ENCODE measurements at places on chromosomes 3 and 15.

GRCh38 chr3:192570821-192571791 lies 156.2 kb downstream of the FGF12 start:
- no peak for DNase-seq

- no peak for DNase-seq
Observed at GRCh38 chr3:30439451-30440053, 166.8 kb upstream of the TGFBR2 start.

DNA sequence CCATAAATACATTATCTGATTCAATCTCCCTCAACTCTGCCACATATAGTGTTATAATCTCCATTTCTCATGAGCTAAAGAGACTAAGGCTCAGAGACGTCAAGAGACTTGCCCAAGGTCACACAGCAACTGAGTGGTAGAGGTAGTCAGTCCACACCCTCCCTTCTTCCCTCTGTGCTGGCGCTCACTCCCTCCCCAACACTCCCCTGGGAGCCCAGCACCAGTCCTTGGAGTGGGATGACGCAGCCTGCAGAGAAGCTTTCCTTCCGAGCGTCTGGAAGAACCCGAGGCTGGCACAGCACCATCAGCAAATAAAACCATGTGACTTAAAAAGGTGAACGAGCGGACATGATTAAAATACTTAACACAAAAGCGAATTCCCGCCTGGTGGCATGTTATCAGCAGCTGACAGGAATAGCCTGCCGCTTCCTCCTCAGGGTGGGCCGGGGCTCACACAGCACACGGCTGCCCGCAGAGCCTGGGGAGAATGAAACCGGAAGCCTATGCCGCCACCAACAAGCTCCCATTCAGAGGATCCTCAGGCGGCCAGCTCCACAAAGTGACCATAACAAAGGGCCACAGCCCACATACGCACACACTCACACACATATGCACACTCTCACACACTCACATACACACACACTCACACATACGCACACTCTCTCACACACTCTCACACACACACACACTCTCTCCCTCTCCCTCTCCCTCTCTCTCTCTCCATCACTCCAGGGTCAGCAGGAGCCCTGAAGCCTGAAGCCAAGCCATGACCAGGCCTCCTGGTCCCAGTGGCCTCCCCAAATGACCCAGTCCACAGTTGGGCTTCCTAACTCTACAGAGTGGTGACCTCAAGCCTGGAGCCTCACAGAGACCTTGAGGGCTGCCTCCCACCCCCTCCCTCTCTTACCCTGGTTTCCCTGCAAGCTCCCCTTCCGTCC lies 120.5 kb downstream of the XXYLT1 start:
- no peak for DNase-seq

GRCh38 chr3:10928961-10929471 lies 63.5 kb upstream of the SLC6A1 start:
- DNase-seq: no peak

DNA sequence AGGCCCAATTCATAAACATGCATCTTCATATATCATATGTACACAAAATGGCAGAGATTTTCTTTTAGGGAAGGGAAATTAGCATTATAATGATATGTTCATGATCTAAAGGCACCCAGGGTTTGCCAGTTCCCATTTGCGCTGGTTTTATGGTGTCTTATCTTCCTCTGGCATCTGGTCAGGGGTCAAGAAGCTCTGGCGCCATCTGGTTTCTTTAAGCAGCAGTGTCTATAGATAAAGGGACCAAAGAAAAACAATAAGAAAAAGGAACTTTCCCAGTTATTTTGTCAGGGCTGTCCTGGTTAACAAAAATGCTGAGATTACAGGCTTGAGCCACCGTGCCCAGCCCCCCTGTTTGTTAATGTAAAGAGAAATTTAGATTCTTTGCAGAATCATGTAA lies 3.3 kb upstream of the DCP1A start:
- DNase-seq: no peak

DNA sequence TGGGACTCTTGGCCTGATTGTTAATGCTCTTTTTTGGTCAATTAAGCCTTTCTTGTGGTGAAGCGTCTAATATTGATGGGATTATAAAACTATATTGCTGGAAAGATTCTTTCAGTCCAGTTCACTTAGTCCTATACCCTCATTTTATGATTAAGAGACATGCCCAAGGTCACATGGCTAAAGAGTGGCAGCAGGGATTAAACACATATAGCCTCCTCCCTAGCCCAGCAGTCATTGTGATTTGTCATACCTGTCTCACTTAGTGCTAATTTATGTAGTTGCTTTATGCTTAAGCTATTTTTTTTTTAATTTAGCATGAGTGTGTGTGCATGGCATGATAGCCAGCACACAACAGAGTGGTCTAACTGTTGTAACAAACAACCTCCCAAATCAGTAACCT lies 9.5 kb downstream of the PARP14 start:
- DNase-seq: no peak

DNA sequence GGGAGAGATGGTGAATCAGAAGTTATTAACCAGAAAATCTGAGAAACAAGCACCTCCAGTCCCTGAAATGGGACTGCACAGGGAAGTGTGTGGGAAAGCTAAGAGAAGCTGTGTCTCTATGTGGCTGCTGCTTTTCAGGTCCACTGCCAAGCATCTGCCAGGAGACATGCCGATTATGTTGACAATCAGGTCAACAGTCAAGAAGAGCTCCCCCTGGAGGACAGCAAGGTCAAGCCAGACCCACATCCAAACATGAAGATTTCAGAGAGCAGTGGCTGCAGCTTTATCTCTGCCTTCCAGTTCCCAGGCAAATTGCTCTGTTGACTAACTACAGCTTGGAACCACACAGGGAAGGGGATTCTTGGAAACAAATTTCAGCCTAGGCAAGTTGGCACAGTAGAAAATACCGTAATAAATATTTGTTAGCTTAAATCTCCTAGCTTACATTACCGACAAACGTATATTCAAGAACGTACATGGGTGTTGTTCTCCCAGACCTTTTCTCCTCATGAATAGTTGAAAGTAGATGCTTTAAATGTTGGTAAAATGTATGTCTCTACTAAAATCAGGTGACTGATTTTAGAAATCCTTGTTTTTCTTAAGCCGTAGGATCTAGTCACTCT lies 394.5 kb upstream of the RARB start:
- no peak for DNase-seq

DNA sequence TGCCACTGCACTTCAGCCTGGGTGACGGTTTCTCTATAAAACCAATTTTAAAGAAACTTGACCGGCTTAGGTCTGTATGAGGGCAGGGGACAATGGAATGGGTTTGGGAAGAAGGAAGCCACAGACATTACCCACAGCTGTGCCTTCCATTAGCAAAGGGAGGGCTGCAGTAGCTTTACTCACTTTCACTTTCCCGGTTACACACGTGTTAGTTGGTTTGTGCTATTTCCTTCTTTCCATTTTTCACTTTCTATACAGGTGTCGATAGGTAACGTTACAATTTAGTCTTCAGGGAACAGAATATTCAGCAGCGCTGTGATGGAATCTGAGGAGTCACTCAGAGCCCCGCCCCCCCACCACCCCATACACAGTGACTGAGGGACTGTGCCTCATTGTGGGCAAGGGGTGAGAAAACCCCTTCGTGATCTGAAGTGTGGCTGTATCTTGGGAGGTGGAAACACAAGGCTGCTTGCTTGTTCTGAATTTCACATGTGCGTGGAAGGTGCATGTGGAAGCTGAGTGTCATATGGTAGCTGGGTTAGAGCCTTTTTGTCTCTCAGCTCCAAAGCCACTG lies 44.8 kb upstream of the RPL32 start:
- no peak for DNase-seq

DNA sequence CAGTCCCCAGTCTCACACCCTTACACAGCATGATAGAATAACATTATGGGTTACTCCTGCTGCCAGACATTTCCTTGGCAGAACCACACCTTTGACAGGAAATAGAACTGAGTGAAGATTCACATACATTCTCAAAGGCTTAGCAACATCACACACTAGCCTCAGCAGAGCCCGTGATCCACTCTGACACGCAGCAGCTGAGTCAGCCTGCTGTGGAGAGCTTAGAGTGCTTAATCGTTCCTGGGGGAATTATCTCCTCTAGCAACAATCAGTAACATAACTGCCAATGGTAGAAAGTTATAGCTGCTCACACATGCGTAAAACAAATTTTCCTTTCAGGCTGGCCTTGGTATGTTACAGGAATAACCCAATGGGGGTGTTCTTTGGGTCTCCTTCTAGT lies 382.1 kb downstream of the GAP43 start:
- DNase-seq: no peak

All from activated T-helper 1 cell treated with anti-CD3 and anti-CD28 coated beads, Interleukin-2, amount 50 U/mL, for 16 hours (primary cell).